RPMI7951 (cell line): ENCODE measurements at places on chromosomes 6 and 20. TPM values are rescaled to one million over a fixed set of nuclear protein-coding genes. Genes with fewer than 3 reads are reported as not detected.

Gene CBLN4
- not detected in 2 replicates for total RNA-seq

GRCh38 chr6:88443554-88443953 is 277.4 kb upstream of the CNR1 start:
- DNase-seq = no peak

Gene FGD2
- not detected in 2 replicates for total RNA-seq

- DNase-seq = no peak
Measured at GRCh38 chr6:40417031-40417430, 170.1 kb downstream of the LRFN2 start.

- no peak for DNase-seq
Measured at GRCh38 chr20:49831022-49831769, 18.6 kb downstream of the SLC9A8 start.

DNA sequence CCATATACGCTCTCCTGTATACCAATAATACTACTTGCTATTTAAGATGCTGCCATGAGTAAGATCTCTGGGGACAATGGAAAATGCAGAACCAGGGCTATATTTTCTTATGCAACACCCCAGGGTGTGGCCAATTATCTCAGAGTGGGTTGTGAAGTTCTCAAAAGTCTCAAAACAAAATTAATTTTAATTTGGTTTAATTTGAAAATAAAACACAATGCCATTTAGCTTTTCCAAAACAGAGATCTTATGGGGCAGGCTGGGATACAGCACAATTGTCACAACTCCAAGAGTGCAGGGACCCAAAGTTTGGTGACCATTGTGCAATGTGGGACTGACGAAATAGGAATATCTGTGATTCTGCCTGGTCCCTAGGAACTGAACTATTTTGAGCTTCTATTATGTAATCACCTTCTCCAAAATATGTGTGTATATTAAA is 43.1 kb downstream of the MBOAT1 start:
- DNase-seq = no peak

Gene CEP43
- 41.4 and 54.5 TPM in 2 replicates for total RNA-seq

GRCh38 chr20:25254571-25254970 is 6.7 kb downstream of the PYGB start:
- no peak for DNase-seq

DNA sequence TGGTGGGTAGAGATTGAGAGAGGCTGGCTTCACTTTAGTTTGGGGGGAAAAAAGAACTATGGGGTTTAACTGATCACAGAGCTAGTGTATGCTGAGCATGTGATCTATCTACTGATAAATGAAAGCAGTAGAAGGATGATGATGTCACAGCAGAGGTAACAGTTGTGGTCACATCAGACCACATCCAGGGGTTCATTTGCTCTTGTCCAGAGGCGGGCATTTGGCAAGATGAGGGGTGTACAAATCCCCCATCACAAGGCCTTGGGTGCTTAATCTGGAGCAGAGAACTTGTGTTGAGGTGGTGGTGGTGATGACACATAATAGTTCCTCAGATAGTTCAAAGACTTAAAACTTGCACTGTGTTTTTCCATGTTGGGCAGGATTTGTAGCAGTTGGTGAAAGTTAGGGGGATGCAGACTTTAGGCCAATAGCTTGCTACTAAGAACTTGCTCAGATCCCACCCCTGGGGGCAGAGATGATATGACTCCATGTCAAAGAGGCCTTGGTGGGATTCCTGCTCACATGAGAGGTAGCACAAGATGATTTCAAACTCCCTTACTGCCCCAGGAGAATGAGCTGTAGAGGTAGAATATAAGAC is 63.4 kb downstream of the PRDM1 start:
- DNase-seq = no peak

- DNase-seq = no peak
Measured at GRCh38 chr20:37556538-37556937, 28.9 kb upstream of the BLCAP start.
